ENCODE measurements at places on chromosomes 1 and 21.

- DNase-seq: no peak
These were observed 30.4 kb downstream of the VAV3 start for GRCh38 chr1:107934578-107934977.

DNA sequence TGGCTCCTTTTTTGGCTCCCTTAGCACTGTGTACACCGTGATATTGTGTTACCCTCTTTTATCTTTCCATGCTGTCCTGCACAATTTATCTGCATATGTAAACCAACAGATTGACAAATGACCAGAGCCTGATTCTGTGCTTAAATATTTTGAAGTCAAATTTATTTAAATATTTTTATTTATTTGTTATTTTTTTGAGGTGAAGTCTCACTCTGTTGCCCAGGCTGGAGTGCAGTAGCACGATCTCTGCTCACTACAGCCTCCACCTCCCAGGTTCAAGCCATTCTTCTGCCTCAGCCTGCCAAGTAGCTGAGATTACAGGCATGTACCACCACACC lies 12.8 kb downstream of the PMF1 start:
- no peak for DNase-seq

DNA sequence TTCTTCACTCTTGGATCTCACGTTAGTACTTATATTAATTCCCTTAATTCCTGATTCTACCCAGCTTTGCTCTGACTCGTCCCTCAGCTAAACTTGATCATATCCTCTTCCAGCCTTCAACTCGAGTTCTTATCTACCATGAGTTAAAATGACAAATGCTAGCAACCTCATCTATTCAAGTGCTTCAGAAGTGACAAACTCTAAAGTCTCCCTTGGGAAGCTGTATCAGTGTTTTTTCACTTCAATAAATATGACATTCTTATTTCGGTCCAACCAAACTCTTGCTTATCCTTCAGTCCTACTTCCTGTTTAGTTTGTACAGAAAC lies 75.3 kb downstream of the FOXJ3 start:
- no peak for DNase-seq

- DNase-seq: peak; percentile 70
These were observed 5.8 kb downstream of the IFI16 start for GRCh38 chr1:159015440-159015909.

DNA sequence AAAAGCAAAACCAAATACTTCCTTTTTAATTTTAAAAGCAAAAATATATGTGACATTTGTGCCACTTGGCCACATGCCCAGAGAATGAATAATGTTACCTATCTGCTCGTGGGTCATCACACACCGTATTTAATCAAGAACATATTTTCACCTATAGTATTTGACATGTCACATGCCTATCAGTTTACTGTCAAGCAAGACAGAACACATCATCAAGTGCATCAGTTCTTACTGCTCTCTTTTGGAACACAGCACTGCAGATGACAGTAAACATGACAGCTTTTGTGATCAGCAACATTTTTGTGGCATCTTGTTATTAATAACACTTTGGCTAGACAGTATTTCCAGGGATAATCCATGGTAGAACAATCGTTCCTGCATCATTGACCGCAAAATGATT lies 134.4 kb downstream of the LRRC7 start:
- no peak for DNase-seq

DNA sequence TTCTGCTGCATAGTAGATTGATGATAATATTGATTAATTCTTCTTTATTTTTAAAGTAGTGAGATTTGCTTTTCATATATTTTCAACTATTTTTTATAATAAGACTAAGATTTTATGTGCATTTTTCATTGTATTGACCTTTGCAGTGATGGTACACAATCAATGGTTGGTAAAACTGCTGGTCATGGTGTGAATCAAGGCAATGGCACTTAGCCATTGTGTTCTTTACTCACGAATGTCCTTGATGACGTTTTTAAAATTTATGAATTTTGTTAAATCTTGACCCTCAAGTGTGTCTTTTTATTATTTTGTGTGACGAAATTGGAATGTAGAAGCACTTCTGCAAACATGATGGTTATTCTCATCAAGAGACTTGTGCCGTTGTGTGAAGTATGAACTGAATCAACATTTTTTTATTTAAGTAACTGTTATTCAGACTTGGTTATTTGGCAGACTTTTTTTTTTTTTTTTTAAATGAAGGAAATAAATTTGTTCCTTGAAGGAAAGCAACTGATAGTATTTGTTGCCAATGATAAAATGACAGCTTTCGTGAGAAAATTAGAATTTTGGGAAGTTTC lies 22.6 kb downstream of the CDC73 start:
- DNase-seq: no peak

GRCh38 chr1:47435506-47436303 lies 2.1 kb upstream of the FOXD2 start:
- no peak for DNase-seq

DNA sequence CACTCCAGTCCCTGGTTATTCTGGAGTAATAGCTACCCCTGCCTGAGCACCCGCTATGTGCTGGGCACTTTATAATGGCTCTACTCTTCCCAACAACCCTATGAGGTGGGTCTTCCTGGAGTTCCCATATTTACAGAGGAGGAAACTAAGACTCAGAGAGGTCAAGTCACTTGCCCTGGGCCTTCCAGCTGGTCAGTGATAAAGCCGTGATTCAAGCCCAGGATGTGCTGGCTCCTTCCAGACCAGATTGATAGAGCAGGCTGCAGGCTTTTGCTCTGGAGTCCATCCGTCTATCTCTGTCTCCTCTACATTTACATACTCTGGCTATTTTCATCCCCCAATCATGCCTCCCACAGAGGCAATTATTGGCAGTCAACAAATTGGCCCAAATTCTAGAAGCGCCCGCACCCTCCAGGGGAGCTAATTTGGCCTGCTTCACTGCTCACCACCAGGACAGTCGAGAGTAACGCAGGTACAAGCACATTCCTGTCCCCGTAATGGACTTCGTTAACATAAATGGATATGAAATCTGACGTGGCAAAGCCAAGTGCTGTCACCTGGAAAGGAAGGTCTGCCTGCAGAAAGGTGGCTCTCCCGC lies 39.8 kb upstream of the SELENON start:
- no peak for DNase-seq

DNA sequence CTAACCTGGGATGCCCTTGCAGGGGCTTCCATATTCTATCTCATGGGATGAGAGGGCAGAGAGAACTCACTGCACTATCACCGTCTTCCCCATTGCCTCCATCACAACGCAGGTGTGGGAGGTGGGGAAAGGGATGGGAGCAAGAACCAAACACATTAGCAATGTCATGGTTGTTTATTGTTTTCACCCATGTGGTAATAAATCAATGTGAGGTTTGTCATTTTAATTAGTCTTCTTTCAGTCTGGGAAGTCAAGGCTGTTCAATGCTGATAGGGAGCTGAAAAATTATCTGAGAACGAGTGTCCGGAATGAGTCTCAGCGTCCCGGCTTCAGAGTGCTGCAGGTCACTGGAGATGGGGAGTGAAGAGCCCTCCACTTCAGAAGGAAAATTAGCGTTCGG lies 268.5 kb downstream of the DUSP10 start:
- DNase-seq: no peak

GRCh38 chr1:73910466-73910865 lies 287.5 kb downstream of the LRRIQ3 start:
- DNase-seq: no peak

DNA sequence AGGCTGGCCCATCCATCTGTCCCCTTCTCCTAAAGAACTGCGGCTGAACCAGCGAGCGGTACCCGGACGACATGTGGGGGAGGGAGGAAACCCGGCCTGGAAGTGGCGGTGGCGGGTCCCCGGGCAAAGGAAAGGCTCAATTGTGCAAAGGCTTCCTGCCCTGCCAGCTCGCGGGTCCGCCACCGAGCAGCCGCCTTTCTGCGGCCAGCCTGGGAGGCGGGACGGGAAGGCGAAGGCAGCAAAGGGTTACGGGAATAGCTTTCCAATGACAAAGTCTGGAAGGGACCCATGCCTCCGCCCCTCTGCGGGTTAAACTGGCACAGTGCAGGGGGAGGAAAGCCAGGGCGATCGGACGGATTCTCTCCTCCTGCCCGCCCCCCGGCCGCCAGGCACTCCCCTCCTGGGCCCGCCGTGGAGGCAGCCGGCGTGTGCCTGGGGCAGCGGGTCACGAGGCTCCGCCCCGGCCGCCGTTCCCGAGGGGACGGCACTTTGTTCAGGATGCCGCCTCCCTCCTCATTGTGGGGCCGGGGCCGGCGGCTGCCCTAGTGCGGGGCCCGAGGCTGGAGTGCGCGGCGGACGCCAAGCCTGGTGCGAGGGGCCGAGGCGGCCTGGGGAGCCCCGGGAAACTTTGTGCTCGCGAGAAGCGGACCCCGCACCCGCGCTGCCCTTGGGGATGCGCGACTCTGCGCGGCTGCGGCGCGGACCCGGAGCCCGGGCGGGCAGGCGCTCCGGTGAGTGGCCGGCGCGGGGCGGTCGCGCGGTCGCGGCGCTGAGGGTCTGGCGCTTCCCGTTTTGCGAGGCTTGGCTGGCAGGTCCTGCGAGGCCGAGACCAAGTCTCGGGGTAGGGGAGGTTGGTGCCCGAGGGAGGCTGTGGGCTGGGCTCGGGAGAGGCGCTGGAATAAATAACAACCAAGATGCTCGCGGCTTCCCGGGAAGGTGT lies at the start of gene NAV1:
NAV1 (plus strand) TSS at position 516 of the 940 bp plus-strand sequence. CDS start 83,758 bp downstream, outside the sequence.
- DNase-seq: no peak

DNA sequence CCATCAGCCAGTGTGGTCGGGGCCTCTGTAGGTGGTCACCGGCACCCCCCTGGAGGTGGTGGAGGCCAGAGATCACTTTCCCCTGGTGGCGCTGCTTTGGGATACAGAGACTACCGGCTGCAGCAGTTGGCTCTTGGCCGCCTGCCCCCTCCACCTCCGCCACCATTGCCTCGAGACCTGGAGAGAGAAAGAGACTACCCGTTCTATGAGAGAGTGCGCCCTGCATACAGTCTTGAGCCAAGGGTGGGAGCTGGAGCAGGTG lies 961 bp downstream of the RBM15 start:
- DNase-seq: no peak

DNA sequence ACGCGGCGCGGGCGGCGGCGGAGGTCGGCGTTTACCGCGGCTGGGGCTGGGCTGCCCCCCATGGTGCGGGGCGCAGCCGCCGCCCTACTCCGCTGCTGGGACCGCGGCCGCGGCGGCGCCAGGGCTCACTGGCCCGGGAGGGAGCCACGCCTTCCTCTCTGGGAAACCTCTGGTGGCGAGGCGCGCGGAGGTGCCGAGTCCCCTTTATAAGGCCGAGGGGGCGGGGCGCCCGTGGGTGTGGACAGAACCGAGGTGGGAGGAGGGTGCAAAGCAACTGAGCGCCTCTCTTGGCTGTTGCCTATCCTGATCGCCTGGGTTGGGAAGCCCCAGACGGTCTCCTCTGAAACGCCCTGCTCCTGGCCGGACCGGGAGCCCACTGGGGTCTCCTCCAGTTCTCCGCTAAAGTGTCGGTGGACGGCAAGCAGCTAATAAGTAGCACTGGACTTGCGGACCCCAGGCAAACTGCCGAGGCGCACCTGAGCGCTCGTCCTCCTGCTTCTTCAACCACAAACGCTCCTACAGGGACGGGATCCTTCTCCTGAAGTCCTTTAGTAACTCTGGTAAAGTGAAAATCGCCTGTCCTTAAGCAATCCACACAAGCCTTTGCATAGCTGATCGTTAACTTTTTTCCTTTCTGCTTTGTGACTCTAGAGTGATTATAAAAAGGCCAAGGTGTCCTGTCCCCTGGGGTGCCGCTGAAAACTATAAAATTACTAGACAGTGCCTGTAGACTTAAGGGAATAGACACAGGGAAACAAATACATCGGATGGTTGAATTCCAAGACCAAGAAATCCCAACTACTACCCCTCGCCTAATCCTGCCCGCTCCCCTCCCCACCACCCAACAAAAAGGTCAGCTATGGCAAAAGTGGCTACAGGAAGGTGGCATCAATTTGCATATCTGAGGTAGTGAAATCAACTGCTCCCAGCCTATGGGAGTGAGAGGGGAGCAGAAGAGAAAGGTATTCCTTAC lies at the start of gene PTGER3:
PTGER3 (minus strand) TSS at position 182 of the 973 bp plus-strand sequence. CDS start 239 bp downstream, outside the sequence.
- peak; percentile 43 for DNase-seq

DNA sequence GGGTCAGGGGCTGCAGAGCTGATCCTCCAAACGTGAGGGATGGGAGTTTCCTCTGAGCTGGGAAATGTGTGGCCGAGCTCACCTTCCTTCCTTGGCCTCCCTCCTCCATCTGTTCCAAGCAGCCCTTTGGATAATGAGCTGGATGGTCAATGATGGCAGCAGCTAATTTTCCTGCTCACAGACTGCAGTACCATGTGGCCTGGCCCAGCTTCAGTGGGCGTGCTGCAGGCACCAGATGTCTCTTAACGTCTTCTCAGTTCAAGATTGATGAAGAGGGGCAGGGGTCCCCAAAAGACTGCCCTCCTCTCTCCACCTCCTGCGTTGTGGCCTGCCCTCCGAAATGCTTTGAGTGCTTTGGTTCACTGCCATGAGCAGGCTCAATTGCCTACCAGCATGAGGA lies 86.0 kb downstream of the UBIAD1 start:
- DNase-seq: no peak

DNA sequence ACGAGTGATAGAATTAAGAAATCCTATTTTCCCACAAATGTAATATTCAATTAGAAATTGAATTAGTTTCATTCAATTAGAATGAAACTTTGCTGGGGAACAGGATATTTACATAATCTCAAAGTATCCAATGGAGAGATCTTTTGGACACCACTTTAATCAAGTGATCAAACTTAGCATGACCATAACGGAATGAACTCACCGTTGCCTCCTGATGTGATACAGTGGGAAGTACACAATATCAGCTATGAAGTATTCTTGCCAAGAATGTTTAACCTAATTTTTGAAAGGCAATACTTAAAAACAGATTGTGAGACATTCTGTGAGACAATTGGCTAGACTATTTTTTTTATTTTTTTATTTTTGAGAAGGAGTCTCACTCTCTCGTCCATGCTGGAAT lies 16.6 kb downstream of the CDKN2C start:
- no peak for DNase-seq

- no peak for DNase-seq
These were observed 16.6 kb downstream of the TEX35 start for GRCh38 chr1:178529364-178530036.

GRCh38 chr1:190029441-190029840 lies 448.2 kb downstream of the BRINP3 start:
- DNase-seq: no peak

DNA sequence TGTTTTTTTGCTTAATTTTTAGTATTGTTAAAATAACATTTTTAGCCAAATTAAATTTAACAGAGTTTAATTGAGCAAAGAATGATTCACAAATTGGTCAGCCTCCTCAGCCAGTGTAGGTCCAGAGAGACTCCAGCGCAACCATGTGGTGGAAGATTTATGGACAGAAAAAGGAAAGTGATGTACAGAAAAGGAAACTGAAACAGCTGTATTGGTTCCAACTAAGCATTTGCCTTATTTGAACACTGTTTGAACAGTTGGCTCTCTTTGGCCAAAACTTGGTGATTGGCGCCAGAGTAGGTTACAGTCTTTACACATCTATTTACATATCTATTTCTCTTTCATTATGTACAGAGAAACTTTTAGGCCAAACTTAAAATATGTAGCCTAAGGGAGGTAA lies 19.4 kb downstream of the RPS6KC1 start:
- DNase-seq: no peak

DNA sequence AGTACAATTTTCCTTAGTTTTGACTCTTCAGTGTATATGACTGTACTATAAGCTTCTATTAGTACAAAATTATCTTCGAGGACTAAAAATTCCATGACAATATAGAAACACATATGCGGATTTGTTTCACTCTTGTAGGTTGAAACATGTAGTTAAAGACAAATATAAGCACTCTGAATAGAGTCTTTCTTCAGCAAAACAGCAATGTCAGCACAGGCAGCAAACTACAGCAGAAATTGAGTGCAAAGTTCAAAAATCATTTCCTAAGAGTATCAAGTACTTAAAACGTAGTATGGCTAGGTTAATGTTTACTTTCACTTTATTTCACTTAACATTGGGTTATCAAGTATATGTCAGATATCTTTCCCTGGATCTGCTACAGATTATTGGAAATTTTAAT lies 106.7 kb downstream of the FAF1 start:
- no peak for DNase-seq

- no peak for DNase-seq
These were observed 53.4 kb downstream of the CD2 start for GRCh38 chr1:116807394-116808199.
